ENCODE measurements at places on chromosomes 7 and 10. TPM values are rescaled to one million over a fixed set of nuclear protein-coding genes. Genes with fewer than 3 reads are reported as not detected.

Gene AFAP1L2
- 19.3 TPM for polyA plus RNA-seq

Gene GPR146
- polyA plus RNA-seq: 7.3 TPM

- DNase-seq: no peak
- no peaks in the 10 kb centered on the region for H3K36me3 ChIP-seq
- no peak overlapping the region for H3K4me3 ChIP-seq
- H3K4me1 ChIP-seq: peaks cover 33% of the 10 kb centered on the region
Observed at GRCh38 chr7:133258174-133258573, 5.3 kb downstream of the EXOC4 start.

GRCh38 chr10:30750971-30751677 lies 121.6 kb upstream of the LYZL2 start:
- no peaks in the 10 kb centered on the region for H3K4me1 ChIP-seq
- no peak for DNase-seq
- H3K27me3 ChIP-seq: no peaks in the 10 kb centered on the region
- no peak overlapping the region for H3K27ac ChIP-seq
- no peaks in the 10 kb centered on the region for H3K36me3 ChIP-seq

- no peaks in the 10 kb centered on the region for H3K4me1 ChIP-seq
- H3K4me3 ChIP-seq: no peak overlapping the region
- no peaks in the 10 kb centered on the region for H3K27me3 ChIP-seq
- no peak for DNase-seq
- H3K27ac ChIP-seq: no peak overlapping the region
- H3K36me3 ChIP-seq: no peaks in the 10 kb centered on the region
Observed at GRCh38 chr7:34575006-34575405, 83.0 kb upstream of the NPSR1 start.

- no peaks in the 10 kb centered on the region for H3K27me3 ChIP-seq
- no peaks in the 10 kb centered on the region for H3K36me3 ChIP-seq
Observed at GRCh38 chr10:70956029-70956759, 67.8 kb upstream of the PCBD1 start.

- no peaks in the 10 kb centered on the region for H3K27me3 ChIP-seq
- no peaks in the 10 kb centered on the region for H3K36me3 ChIP-seq
- no peaks in the 10 kb centered on the region for H3K4me1 ChIP-seq
- H3K27ac ChIP-seq: no peak overlapping the region
- H3K4me3 ChIP-seq: no peak overlapping the region
- DNase-seq: no peak
Observed at GRCh38 chr7:19752020-19752419, 21.4 kb downstream of the TMEM196 start.

DNA sequence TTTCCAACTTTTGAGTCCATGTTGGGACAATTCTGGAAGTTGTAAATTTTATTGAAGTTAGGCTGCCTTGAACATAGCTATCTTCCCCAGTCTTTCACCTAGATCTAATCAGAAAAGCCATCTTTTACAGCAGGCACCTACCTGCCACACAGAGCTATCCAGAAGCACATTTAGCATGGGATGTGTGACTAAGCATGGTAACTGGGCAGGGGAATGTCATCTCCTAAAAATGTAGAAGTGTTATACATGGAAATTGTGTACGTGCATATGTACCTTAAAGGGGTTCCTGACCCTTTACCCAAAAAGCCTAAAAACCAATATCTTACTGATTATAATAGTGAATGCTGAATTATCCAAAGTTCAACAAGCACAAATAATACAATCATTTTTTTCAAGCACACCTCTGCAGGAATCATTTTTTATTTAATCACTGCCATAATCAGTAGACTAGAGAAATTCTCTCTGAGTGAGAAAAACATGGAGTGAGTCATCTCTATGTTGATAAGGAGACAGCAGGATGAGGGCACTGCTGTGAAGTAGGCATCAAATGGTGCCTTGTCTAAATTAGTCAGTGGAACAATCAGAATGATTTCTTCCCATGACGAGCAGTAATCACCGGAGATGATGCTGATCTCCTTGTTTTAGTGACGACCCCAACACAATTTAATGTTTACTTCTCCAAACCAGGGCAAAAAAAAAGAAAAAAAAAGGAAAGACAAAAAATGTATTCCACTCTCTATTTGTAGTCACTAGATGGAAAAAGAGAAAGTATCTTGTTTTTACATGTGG lies 75.9 kb downstream of the SORBS1 start:
- no peak overlapping the region for H3K4me3 ChIP-seq
- H3K36me3 ChIP-seq: no peaks in the 10 kb centered on the region
- H3K27ac ChIP-seq: no peak overlapping the region
- DNase-seq: no peak
- H3K27me3 ChIP-seq: no peaks in the 10 kb centered on the region

- H3K4me3 ChIP-seq: no peak overlapping the region
- no peaks in the 10 kb centered on the region for H3K36me3 ChIP-seq
- no peak overlapping the region for H3K27ac ChIP-seq
- H3K4me1 ChIP-seq: peaks cover 8% of the 10 kb centered on the region
- H3K27me3 ChIP-seq: no peaks in the 10 kb centered on the region
Observed at GRCh38 chr7:139869886-139870285, 40.8 kb downstream of the TBXAS1 start.

All from spleen (tissue), 13 donors.